RPMI8226 (cell line): ENCODE measurements at places on chromosomes 7 and 10.

DNA sequence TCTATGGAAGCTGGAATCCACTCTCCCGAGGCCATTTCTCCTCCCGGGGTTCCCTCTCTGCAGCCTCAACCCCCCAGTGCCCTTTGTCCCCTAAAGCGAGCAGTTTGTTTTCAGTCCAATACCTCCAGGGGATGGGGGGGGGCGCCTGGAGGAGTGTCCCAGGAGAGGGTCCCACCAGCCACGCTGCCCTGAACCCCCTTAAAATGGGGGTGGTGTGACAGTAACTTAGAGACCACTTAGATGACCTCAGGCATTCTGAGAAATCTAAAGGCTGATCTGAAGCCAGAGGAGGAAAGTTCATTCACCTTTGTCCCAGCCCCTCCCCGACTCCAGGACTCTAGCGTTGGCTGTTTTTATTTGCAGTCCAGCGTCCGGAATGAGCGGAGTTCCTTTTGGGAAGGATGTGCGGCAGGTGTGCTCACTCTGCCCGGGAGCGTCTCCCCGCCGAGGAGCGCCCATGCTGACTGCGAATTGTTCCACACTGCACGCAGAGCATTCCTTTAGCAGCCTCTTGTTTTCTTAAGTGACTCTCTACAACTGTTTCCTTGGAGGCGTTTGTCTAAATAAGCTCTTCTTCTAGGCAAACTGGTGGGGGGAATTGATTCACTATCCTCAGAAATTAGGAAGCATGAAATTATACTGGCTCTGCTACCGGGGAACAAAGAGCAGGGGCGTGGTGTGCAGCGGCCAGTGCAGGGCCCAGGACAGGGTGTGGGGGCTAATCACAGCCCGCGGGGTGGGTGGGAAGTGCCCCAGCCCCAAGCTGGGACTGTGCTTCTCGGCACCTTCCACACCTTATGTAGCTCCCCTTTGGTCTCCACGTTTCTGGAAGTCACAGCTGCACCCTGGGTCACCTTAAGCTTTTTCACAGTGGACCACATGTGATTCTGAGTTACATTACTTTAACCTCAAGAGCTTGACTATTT, 46.3 kb downstream of the SYPL1 start:
- no peak for DNase-seq

GRCh38 chr10:91120348-91120747, 100.1 kb upstream of the PCGF5 start:
- no peak for DNase-seq

- no peak for DNase-seq
Observed at GRCh38 chr7:1367501-1368183, 91.6 kb downstream of the MICALL2 start.

- DNase-seq: no peak
Observed at GRCh38 chr7:98236355-98237185, 15.5 kb downstream of the TECPR1 start.

GRCh38 chr10:132506711-132507408, 30.7 kb upstream of the INPP5A start:
- DNase-seq: no peak

- DNase-seq: no peak
Observed at GRCh38 chr10:102988404-102989314, 70.6 kb downstream of the CNNM2 start.

- DNase-seq: no peak
Observed at GRCh38 chr7:101021703-101022102, 1.8 kb downstream of the MUC17 start.

GRCh38 chr7:72406820-72407403, 5.2 kb downstream of the CALN1 start:
- no peak for DNase-seq

GRCh38 chr7:156765901-156766656, 125.5 kb downstream of the RNF32 start:
- no peak for DNase-seq

- DNase-seq: peak; percentile 98
Observed at GRCh38 chr7:73308665-73309214, at the start of gene NSUN5. Gene NSUN5 (minus strand): TSS chr7:73308826. CDS start chr7:73308790, 36 bp downstream.

GRCh38 chr7:94414481-94414880, 19.8 kb downstream of the COL1A2 start:
- no peak for DNase-seq

- peak; percentile 15 for DNase-seq
Observed at GRCh38 chr7:90211391-90212148, at the start of gene STEAP2. Gene STEAP2 (plus strand): TSS chr7:90211740. CDS start chr7:90225083, 13,343 bp downstream.

GRCh38 chr7:84187087-84187805, 7.3 kb downstream of the SEMA3A start:
- no peak for DNase-seq

GRCh38 chr10:102648889-102649796, 4.9 kb downstream of the TRIM8 start:
- no peak for DNase-seq

- no peak for DNase-seq
Observed at GRCh38 chr7:7779888-7780287, 61.5 kb upstream of the RPA3 start.

GRCh38 chr10:7618461-7618860, 48.3 kb downstream of the ITIH5 start:
- no peak for DNase-seq

DNA sequence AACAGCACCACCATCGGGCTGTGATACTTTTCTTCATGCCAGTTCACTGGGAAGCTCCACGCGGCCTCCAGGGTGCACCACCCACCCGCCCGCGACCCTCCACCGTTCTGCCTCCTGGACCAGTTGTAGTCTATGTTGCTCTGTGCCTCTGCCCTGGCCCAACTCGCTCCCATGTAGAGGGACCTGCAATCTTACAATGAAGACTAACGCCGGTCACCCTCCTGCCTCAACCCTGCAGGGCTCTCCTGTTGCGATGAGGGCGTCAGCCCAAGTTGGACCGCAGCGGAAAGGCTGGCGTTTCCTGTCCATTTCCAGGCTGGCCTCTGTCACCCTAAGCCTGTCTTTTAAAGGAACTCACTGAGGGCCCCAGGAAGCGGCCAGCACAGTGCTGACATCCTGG, 34.9 kb downstream of the IL15RA start:
- DNase-seq: no peak
